DMS 273 treated with DMSO at 0.1 percent for 48 hours (cell line): ENCODE measurements at places on chromosomes 5 and 9.

GRCh38 chr9:128242828-128243214, 33.0 kb downstream of the GOLGA2 start:
- DNase-seq = no peak

- no peak for DNase-seq
Observed at GRCh38 chr5:158419186-158419585, 560.2 kb upstream of the CLINT1 start.

GRCh38 chr5:67223211-67223610, 26.6 kb upstream of the CD180 start:
- DNase-seq = no peak

DNA sequence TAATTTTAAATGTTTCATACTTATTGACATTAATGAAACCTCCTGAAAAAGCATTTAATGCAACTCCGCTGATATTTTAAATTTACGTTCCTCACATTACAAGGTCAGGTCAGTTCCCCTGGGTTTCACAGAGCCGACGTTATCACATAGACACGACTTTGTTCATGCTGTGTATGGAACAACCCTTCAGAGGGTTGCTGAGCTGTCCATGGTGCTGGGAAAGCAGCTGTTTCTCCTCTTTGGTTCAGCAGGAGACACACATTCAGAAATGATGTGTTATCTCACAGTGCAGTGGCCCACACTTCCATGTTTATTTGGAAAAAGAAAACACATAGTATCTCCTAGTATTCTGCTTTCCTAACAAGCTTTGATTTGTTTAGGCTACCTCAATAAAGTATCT, 53.5 kb downstream of the PPP2R2B start:
- DNase-seq = no peak

- no peak for DNase-seq
Observed at GRCh38 chr9:130193531-130194377, 21.6 kb downstream of the NCS1 start.

- no peak for DNase-seq
Observed at GRCh38 chr5:67989456-67989855, 226.1 kb upstream of the PIK3R1 start.

DNA sequence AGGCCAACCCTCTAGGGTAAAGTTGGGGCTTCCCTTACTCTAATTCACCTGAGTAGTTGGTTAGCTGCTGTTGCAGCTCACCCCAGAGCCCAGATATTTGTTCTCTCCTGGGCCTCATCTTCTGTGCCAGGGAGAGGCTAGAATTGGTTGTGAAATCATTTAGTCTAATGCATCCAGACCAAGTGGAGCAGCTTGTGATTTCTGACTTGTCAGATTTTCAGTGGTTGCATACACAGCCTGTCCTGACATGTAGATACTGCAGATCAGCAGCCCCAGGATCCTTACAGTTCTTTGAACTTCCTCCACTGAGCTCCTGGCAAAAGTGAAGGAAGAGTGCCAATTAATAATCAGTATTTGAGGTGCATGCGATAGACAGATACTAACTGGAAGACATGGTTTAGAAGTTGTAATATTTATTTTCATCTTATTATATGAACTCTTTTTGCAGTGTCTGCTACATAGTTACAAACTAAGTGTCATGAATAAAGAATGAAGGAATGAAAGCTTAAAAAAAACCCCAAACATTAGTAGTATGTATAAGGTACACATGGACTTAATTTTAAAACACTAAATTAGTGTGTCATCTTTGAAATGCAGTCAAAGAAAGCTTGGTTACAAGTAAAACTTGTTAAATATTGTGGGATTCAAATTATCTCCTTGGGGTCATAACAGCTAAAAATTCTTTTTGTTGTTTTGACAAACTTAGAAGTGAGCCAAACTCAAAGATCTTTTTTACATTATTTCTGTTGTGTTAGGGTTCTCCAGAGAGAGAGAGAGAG, 128.5 kb downstream of the VPS13A start:
- no peak for DNase-seq

- DNase-seq = no peak
Observed at GRCh38 chr5:173807181-173807655, 80.9 kb upstream of the CPEB4 start.

GRCh38 chr5:120564013-120564412, 99.9 kb downstream of the PRR16 start:
- no peak for DNase-seq

- no peak for DNase-seq
Observed at GRCh38 chr5:150258130-150258529, 31.4 kb downstream of the CAMK2A start.
